ENCODE measurements at places on chromosomes 4 and X.

DNA sequence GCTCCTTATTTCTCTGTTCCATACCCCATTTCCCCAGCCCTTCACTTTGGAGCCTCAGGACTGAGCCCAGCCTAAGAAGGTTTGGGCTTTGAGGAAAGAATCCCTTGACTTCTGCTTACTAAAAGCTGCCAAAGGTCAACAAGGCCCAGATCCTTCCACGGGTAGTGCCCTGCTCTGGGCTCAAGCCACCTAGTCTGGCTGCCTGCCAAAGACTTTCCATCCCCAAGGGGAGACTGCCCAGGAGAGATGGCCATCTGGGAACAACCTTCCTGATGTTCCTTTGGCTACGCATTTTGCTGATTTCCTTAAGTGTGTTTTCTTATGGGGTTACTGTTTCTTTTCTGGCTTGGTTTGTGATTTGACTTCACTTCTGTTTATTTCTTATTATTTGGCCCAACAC, 49.8 kb upstream of the NDP start:
- DNase-seq, result no peak

DNA sequence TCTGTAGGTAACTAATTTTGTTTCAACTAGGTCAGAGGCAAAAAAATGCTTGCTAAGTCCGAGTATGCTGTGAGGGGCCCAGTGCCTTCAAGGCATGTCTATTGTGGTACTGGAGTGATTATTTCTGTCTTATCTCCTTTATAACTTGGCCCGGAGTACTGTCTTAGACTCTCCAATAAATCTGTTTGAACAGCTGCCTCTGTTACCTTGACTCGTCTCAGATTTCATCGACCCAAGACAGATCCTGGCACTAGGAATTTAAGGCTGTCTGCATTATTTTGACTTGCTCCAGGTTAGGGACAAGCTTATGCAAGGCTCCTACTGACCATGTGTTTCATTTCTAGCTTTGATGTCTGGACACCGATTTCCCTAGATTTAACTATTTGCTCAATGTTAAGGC, 41.1 kb upstream of the NKAP start:
- DNase-seq, result no peak

DNA sequence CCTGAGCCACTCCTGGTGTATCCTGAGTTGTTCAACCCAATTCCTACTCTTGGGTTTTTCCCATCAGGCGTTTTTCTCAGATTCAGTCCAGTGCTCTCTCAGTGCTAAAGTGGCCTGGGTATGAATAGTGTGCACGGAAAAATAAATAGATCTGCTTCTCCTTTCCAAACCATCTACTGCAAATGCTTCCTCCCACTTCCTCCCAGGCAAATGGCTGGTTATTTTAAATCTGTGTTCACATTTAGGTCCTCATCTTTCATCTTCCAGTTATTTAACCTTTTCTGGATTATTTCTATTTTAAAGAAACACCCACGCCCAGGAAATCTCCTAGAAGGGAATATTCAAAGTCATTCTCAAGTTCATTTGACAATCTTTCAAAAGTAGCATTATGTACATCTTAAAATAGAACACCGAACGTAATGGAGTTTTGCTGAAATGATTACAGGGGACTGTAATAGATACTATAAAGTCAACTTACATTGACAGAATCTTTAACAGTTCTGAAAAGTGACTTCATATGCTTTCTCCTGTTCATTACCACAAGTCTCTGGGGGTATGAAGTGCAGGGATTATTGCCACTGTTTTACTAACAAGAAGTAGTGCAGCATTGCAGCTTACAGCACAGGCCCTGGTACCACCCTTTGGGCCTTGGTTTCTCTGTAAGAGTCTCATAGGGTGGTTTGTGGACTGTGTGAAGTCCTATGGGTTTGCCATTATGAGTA, 66.3 kb downstream of the MED28 start:
- no peak for DNase-seq

GRCh38 chr4:64617800-64618199, 208.6 kb upstream of the TECRL start:
- no peak for DNase-seq

GRCh38 chr4:65917486-65917885, 247.2 kb upstream of the EPHA5 start:
- DNase-seq, result no peak

- DNase-seq, result no peak
These were observed 212.0 kb upstream of the KLF3 start for GRCh38 chr4:38452009-38452408.

GRCh38 chr4:163710158-163710557, 215.7 kb downstream of the TMA16 start:
- DNase-seq, result no peak

DNA sequence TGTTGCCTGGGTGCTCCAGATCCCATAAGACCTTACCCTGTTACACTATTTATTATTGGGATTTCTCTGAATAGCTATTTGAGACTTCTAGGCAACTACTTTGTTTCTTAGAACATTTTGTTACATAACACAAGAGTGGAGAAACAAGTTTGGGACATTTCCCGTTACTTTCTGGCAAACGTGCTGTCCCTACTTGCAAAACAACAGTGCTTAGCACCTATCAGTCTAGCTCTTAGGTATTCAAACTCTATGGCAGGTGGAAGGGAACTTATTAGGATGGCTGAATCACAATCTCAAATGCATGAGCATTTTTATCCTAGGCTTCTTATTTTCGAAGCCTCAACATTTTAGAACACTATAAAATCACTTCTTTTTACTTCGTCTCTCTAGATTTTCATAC, 613.6 kb downstream of the DMD start:
- no peak for DNase-seq

DNA sequence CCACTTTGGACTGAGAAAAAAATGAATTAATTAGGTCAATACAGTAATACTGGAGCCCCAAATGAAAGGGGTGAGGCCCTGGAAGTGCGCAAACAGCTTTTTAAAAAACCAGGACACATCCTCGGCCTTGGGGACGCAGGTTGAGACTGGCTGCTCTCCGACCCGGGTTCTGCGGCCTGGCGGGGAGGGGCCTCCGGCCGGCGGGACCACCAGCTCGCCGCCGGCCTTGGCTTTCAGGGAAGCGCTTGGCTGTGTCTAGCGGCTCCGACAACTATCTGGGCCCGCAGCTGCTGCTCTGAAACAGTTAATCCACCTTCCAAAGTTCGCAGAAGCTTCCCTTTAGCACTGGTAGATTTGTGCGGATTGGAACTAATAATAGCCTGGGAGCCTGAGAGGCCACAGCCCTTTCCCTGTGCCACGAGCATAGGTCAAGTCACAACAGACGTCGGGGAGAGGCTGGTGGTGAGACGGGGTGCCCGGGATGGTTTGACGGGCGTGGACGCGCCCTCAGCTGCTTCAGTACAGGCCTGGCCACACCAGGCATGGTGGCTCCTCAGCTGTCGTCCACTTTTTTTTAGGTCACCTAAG, 1.1 kb upstream of the SEL1L3 start:
- no peak for DNase-seq

DNA sequence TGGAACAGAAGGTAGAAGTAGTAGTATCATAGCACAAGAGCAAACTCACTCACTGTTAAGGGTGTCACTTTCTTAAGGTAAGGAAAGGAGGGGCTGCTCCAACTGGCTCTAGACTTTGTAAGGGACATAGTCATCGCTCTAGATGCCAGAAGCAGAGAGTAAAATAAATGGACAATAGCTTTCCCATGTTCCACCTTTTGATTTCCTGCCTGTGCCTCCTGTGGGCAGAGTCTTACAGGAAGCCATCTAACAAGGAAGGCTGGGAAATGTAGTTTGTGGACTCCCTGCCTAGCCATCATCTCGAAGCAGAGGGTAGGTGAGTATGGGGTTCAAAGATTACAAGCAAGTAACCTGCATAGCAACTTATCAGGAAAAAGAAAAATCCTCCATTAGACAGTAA, 1.7 kb upstream of the METTL14 start:
- DNase-seq, result no peak

- DNase-seq, result no peak
These were observed 356.1 kb downstream of the HNRNPD start for GRCh38 chr4:82017680-82018079.

- no peak for DNase-seq
These were observed at the start of gene FRAS1 for GRCh38 chr4:78057135-78057599. Gene FRAS1, plus strand, starts transcription at chr4:78057323. Its CDS starts 687 bp downstream, at chr4:78058010.

GRCh38 chr4:73698217-73698616, 42.2 kb upstream of the CXCL8 start:
- no peak for DNase-seq

- DNase-seq, result no peak
These were observed 49.9 kb upstream of the HELT start for GRCh38 chr4:184968366-184968765.

DNA sequence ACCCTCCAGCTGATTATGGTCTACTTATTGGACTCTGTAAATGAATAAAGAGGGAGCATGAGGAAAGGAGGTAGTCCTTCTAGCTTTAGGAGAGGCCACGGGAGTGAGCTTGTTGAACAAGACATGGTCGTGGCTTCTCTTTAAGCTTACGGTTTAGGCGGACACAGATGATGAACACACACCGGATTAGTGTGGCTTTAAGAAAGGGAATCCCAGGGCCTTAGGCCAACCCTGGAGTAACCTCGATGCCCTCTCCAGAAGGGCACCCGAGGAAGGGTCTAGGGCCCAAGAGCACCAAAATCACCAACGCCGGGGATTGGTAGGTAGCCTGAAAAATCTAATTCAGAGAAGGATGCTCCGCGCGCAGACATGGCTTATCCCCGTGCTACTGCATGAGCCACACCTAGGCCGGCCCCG, 39.4 kb downstream of the ERVMER34-1 start:
- DNase-seq, result no peak

DNA sequence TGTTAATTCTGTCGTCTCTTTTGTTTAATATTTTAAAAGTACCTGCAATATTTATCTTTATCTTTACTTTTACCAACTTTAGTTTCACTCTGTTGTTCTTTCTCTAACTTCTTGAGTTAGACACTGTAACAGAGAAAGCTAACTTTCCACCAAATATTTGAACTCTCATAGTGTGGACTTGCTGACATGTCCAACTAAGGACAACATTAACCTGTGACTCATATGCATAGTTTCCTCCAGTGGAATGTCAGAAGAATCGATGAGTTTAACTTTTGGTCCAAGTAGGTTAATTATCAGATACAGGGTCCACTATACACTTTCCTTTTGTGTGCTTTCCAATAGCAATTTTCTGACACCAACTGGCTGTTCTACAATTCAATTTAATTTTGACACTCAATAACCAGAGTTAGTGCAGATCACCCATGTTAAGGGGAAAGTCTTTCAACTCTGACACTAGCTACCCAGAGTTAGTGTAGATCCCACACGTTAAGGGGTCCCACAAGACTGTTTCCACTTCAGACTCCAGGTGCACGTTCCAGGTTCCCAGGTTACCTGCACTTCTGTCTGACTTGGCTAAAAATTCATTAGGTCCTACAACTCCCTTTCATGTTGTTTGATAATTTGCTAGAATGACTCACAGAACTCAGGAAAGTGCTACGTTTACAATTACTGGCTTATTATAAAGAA, 559.0 kb upstream of the AMOT start:
- DNase-seq, result no peak

- no peak for DNase-seq
These were observed 148.7 kb downstream of the FGF16 start for GRCh38 chrX:77595848-77596247.

DNA sequence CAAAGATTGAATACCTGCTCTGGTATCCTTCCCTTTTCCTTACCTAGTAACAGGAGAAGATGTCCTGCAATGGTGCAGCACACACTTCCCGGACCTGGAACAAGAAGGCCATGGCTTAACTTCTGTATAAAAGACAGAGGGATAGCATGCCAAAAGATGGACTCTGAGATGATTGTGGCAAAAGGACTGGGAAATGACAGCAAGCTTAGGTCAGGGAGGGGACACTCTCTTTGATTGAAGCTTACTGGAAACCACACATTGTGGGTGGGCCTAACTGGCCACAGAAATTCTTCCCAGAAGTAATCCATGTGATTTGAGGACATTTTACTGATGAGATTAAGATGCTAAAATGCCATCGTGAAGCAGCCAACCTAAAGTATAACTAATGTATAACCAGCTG, 71.0 kb upstream of the OTUD4 start:
- no peak for DNase-seq

DNA sequence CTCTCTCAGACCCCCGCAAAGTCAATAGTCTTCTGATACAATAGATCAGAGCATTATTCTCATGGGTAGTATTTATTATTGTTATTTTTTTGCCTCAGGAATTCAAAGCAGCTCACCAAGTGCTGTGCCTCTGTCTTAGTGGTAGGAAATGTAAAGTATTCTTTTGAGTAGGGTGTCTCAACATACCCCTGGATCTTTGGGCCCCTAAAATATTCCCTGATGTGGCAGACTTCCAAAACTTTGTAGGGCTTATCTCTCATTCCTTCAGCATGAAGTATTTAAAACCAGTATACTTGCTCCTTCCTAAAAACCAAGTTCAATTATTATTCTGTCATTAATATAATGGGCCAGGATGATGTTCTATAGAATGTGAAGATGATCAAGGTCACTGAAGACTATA, 115.3 kb upstream of the ZNF827 start:
- DNase-seq, result no peak

DNA sequence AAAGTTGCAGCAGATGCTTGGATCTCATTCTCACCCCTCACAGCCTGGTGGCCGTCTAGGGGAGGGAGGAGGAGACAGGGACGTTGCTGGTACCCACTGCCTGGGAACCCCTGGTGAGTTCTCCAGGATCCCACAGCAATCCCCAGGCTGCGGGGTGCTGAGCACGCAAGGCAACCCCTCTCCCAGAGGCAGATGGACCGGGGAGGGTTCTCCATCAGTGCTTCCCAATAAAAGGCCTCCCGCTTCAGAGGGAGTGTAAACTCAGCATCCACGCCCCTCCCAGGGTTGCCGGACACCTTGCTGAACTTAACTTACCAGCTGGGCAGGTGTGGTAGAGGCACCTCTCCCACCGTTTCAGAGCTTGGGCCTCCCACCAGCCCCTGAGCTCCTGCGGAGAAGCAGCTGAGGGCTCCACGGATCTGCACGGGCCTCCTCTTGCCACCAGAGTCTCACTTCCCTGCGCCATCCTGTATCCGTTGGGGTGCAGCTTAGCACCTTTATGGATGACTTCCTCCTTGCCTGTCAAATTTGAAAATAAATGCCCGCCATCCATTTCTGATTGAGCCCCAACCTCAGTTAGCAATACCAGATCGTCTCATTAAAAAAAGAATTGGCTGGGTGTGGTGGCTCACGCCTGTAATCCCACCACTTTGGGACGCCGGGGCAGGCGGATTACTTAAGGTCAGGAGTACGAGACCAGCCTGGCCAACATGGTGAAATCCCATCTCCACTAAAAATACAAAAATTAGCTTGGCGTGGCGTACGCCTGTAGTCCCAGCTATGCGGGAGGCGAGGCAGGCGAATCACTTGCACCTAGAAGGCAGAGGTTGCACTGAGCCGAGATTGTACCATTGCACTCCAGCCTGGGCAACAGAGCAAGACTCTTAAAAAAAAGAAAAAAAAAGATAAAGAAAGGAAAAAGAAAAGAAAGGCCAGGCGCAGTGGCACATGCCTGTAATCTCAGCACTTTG, 14.8 kb upstream of the TBC1D14 start:
- no peak for DNase-seq

- DNase-seq, result no peak
These were observed 69.2 kb downstream of the STK32B start for GRCh38 chr4:5120468-5120867.

GRCh38 chrX:136211766-136212556, 39.2 kb downstream of the MAP7D3 start:
- no peak for DNase-seq

Measured in activated CD4-positive, CD25-positive, alpha-beta regulatory T cell treated with anti-CD3 and anti-CD28 coated beads, Interleukin-2, amount 50 U/mL, for 72 hours (primary cell).